Endodermal cell (in vitro differentiated cells): ENCODE measurements at places on chromosomes 1 and 21.

- peak overlapping the region; percentile 90 for H3K4me3 ChIP-seq
- peak; percentile 78 for DNase-seq
- H3K4me1 ChIP-seq, result no peaks in the 10 kb centered on the region
These were observed 519 bp downstream of the RERE start for GRCh38 chr1:8816831-8817411.

- no peak overlapping the region for H3K4me3 ChIP-seq
- no peak for DNase-seq
- H3K36me3 ChIP-seq, result no peaks in the 10 kb centered on the region
- H3K4me1 ChIP-seq, result peaks cover 4% of the 10 kb centered on the region
- no peaks in the 10 kb centered on the region for H3K27me3 ChIP-seq
These were observed 169.8 kb downstream of the SYT2 start for GRCh38 chr1:202540448-202540847.

DNA sequence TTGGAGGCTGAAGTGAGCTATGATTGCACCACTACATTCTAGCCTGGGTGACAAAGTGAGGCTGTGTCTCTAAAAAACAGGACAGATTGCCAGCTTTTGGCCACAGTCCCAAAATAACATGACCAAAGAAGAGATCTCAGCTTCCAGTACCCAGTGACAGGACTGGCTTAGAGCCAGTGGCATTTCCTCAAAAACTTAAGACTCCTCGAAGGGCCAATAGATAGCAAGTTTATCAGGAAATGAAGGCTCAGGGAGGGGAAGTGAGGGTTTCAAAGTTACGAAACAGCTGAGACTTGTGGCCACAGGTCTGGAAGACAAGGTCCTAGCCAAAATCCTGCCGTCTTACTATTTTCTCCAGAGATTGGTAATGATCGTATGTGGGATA lies 6.3 kb upstream of the TMEM39B start:
- H3K27me3 ChIP-seq, result no peaks in the 10 kb centered on the region
- H3K36me3 ChIP-seq, result peaks cover 31% of the 10 kb centered on the region
- no peak for DNase-seq
- H3K4me3 ChIP-seq, result no peak overlapping the region

- DNase-seq, result no peak
- H3K27me3 ChIP-seq, result no peaks in the 10 kb centered on the region
- H3K4me3 ChIP-seq, result no peak overlapping the region
- H3K36me3 ChIP-seq, result no peaks in the 10 kb centered on the region
- no peak overlapping the region for H3K27ac ChIP-seq
- H3K4me1 ChIP-seq, result peaks cover 2% of the 10 kb centered on the region
These were observed 62.3 kb downstream of the ST6GALNAC3 start for GRCh38 chr1:76136894-76137293.

GRCh38 chr1:869499-870244 lies 54.1 kb upstream of the SAMD11 start:
- H3K4me3 ChIP-seq, result no peak overlapping the region
- no peaks in the 10 kb centered on the region for H3K36me3 ChIP-seq
- no peak overlapping the region for H3K27ac ChIP-seq
- H3K27me3 ChIP-seq, result peaks cover 66% of the 10 kb centered on the region
- peak; percentile 89 for DNase-seq
- H3K4me1 ChIP-seq, result no peaks in the 10 kb centered on the region

GRCh38 chr1:152061952-152062351 lies 25.1 kb upstream of the S100A11 start:
- H3K27ac ChIP-seq, result no peak overlapping the region
- H3K4me3 ChIP-seq, result no peak overlapping the region
- no peaks in the 10 kb centered on the region for H3K4me1 ChIP-seq

DNA sequence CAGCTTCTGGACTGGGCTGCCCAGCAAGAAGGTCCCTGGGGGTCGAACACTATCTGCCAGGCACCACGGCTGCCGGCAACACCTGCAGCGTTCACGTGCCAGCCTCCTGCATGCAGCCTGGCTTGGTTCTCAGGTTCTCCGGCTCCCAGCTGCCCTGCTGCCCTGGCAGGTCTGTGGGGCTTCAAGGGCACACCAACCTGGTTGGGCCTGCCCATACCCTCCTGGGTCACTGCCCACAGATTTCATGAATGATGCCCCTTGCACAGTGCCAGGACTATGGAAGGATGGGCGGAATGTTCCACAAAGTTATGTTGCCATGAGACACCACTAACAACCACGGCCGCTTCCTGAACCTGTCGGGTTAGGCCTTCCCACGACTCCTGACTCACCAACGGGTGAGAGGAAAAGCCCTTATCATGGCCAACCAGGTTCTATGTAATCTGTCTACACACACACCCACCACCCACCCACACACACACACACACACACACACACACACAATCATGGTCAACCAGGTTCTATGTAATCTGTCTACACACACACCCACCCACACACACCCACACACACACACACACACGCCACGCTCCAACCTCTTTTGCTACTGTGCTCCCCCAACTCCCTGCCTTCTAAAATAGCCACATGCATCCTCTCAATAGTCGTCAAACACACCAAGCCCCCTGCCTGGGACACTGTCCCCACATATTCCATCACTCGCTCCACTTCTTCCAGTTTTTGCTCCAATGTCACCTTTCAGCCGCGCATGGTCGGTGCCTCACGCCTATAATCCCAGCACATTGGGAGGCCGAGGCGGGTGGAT lies 32.2 kb downstream of the HSPG2 start:
- H3K27me3 ChIP-seq, result no peaks in the 10 kb centered on the region
- H3K27ac ChIP-seq, result no peak overlapping the region
- H3K36me3 ChIP-seq, result peaks cover 30% of the 10 kb centered on the region
- H3K4me3 ChIP-seq, result no peak overlapping the region
- H3K4me1 ChIP-seq, result no peaks in the 10 kb centered on the region
- no peak for DNase-seq

GRCh38 chr1:168365719-168366479 lies 85.2 kb downstream of the TBX19 start:
- no peak overlapping the region for H3K4me3 ChIP-seq
- no peaks in the 10 kb centered on the region for H3K4me1 ChIP-seq
- H3K27me3 ChIP-seq, result no peaks in the 10 kb centered on the region
- H3K27ac ChIP-seq, result no peak overlapping the region
- DNase-seq, result no peak
- no peaks in the 10 kb centered on the region for H3K36me3 ChIP-seq

DNA sequence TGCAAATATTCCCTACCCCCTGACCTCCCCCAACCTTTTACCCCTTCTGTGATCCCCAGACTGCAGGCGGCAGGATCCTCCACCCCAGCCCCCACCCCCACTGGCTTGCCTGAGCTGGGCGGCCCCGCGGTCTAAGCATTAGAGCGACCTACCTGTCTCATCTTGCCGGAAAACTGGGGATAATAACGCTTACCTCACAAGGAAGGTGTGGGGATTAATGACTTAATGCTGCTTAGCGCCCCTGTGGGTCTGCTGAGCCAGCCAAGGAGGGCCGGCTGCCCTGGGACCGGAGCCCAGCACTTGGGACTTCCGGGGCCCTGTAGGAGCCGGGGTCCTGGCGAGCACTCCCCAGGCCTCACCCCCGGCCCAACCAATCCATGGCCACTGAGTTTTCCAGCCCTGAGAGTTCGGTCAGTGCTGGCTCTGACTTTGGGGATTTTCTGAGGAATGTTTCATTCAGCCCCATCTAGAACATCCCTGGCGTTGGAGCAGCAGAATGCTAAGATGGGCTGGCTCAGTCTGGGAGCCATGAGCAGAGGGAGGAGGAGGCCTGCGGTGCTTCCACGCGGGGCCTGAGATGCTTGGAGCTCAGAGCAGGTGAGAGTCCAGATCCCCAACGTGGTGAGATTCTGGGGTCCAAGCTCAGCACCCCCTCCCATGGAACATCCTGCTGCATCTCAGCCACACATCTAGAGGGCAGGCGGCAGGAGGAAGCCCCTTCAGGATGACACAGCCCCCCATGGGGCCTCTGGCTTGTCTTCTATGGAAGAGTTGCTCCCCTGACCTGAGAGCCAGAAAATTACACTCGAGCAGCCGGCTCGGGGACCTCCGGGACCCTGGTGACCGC lies 97.9 kb downstream of the RIPK4 start:
- no peak overlapping the region for H3K4me3 ChIP-seq
- no peak for DNase-seq
- H3K27me3 ChIP-seq, result no peaks in the 10 kb centered on the region
- H3K4me1 ChIP-seq, result peaks cover 5% of the 10 kb centered on the region
- H3K27ac ChIP-seq, result no peak overlapping the region
- H3K36me3 ChIP-seq, result no peaks in the 10 kb centered on the region

DNA sequence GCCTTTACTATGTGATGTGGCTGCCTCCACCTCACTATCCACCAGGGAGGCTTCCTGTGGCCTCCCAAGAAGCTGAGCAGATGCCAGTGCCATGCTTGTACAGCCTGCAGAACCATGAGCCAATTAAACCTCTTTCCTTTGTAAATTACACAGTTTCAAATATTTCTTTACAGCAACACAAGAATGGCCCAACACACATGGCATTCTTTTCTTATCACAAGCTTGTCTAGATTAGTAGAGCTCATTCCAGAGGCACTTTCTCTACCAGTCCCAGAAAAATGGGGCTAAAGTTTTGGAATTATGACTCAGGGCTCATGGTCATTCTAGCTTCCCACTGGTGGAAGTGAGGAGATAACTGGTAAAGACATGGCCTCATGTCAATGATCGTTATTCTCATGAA lies 655.2 kb downstream of the LMO4 start:
- H3K27me3 ChIP-seq, result no peaks in the 10 kb centered on the region
- H3K4me1 ChIP-seq, result peaks cover 5% of the 10 kb centered on the region
- no peak overlapping the region for H3K4me3 ChIP-seq
- H3K36me3 ChIP-seq, result no peaks in the 10 kb centered on the region

- no peaks in the 10 kb centered on the region for H3K36me3 ChIP-seq
- DNase-seq, result no peak
- no peaks in the 10 kb centered on the region for H3K4me1 ChIP-seq
- H3K27ac ChIP-seq, result no peak overlapping the region
- no peak overlapping the region for H3K4me3 ChIP-seq
- H3K27me3 ChIP-seq, result no peaks in the 10 kb centered on the region
These were observed 51.2 kb downstream of the BEND5 start for GRCh38 chr1:48725341-48726046.

GRCh38 chr1:48582408-48582807 lies 110.4 kb upstream of the SPATA6 start:
- no peak overlapping the region for H3K27ac ChIP-seq
- H3K27me3 ChIP-seq, result no peaks in the 10 kb centered on the region
- no peak overlapping the region for H3K4me3 ChIP-seq
- H3K36me3 ChIP-seq, result no peaks in the 10 kb centered on the region

DNA sequence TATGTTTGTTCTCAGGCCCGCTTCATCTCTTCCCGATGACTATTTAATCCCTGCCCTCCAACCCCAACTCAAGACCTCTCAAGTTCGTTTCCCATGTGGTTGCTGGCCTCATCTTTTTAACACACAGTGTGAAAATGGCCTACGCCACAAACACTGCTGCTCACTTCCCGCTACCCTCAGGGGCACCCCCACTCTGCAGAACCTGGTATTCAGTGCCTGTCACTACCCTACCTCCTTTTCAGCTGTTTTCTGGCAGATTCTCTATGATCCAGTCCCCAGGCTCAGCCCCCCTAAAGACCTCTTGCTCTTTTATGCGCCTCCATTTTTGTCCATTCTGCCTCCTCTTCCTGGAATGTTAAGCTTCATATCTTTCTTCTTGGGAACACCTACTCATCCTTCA lies 152.6 kb upstream of the C1orf174 start:
- H3K4me3 ChIP-seq, result no peak overlapping the region
- H3K36me3 ChIP-seq, result no peaks in the 10 kb centered on the region
- H3K27ac ChIP-seq, result no peak overlapping the region
- no peak for DNase-seq
- H3K4me1 ChIP-seq, result no peaks in the 10 kb centered on the region

GRCh38 chr1:99855914-99856450 lies 5.8 kb downstream of the AGL start:
- peaks cover 71% of the 10 kb centered on the region for H3K36me3 ChIP-seq
- no peak for DNase-seq
- H3K27me3 ChIP-seq, result no peaks in the 10 kb centered on the region
- H3K4me1 ChIP-seq, result no peaks in the 10 kb centered on the region
- no peak overlapping the region for H3K4me3 ChIP-seq

GRCh38 chr1:200969726-200970561 lies 53.6 kb downstream of the KIF21B start:
- no peaks in the 10 kb centered on the region for H3K4me1 ChIP-seq
- peak; percentile 58 for DNase-seq
- H3K4me3 ChIP-seq, result no peak overlapping the region
- H3K36me3 ChIP-seq, result no peaks in the 10 kb centered on the region

GRCh38 chr1:158180741-158181576 lies at the start of gene CD1D:
CD1D (plus strand) TSS chr1:158180895; CDS start chr1:158181102, 207 bp downstream.
- no peaks in the 10 kb centered on the region for H3K36me3 ChIP-seq
- peaks cover 63% of the 10 kb centered on the region for H3K27me3 ChIP-seq
- H3K4me3 ChIP-seq, result peak within 1 kb of the TSS; percentile 86
- H3K27ac ChIP-seq, result no peak within 1 kb of the TSS
- no peaks in the 10 kb centered on the region for H3K4me1 ChIP-seq

DNA sequence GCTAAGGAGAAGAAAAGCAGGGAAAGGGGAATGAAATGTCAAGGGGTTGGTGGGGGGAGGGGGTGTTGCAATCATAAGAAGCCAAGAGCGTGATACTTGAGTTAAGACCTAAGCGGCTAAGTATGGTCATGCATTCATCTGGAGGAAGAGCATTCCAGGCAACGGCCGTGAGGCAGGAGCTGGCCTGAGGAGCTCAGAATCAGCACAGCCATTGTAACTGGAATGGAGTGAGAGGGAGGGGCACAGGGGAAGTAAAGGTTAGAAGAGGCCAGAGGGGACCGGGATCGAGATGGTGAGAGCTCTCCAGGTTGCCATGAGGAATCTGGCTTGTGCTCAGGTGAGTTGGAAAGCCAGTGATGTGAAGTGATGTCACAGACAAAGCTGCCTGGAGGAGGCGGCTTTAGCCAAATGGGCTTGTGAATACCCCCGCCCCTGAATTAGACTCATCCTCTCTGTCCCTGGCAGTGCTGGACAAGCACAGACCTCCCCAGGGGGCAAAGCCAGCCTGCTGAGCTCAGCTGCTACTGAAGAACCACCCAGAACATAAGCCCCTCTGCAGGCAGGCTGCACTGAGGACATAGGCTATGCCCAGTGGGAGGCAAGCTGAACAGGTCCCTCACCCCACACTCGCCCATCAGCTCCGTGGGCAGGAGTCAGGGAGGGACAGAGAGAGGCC lies 61.1 kb upstream of the LAPTM5 start:
- no peaks in the 10 kb centered on the region for H3K36me3 ChIP-seq
- no peak for DNase-seq
- no peak overlapping the region for H3K27ac ChIP-seq

DNA sequence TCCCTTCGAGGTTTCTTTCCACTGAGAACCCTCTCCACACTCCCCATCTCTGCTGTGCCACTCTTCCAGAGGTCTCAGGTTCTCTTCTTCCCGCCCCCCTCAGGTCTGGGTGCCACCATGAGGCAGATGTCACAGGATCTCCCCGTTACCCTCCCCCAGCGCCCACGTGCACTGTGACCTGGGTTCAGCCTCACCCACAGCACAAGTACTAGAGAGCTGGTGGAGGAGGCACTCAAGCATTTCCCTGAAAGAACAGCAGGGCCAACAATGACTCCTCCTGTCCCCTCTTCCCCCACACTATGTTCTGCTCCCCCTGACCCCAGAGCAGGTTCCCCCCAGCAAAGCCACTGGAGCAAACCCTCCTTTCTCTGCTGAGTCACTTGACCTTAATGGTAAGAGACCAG lies 14.3 kb downstream of the PLEKHA6 start:
- no peak overlapping the region for H3K4me3 ChIP-seq
- peaks cover 14% of the 10 kb centered on the region for H3K4me1 ChIP-seq

GRCh38 chr1:151720974-151721787 lies at the start of gene RIIAD1:
RIIAD1 (plus strand) TSS chr1:151721522; CDS start chr1:151721537, 15 bp downstream.
- no peaks in the 10 kb centered on the region for H3K36me3 ChIP-seq
- H3K4me1 ChIP-seq, result peaks cover 4% of the 10 kb centered on the region
- peak; percentile 86 for DNase-seq

GRCh38 chr1:183198463-183198862 lies 12.4 kb downstream of the LAMC2 start:
- H3K4me1 ChIP-seq, result no peaks in the 10 kb centered on the region
- no peaks in the 10 kb centered on the region for H3K36me3 ChIP-seq
- no peak overlapping the region for H3K27ac ChIP-seq
- H3K27me3 ChIP-seq, result no peaks in the 10 kb centered on the region
- H3K4me3 ChIP-seq, result no peak overlapping the region
